ENCODE measurements at places on chromosomes 12 and 14.
A peak's percentile ranks its signal among the peaks of the same experiment; 100 is the strongest.

- no peak for DNase-seq
Measured at GRCh38 chr12:76764856-76765255, 941 bp downstream of the ZDHHC17 start.

GRCh38 chr14:70108419-70108818, 80.3 kb downstream of the SLC8A3 start:
- no peak for DNase-seq

- no peak for DNase-seq
Measured at GRCh38 chr12:116975779-116976393, 65.1 kb downstream of the FBXW8 start.

GRCh38 chr12:116624516-116624915, 65.3 kb downstream of the MAP1LC3B2 start:
- no peak for DNase-seq

DNA sequence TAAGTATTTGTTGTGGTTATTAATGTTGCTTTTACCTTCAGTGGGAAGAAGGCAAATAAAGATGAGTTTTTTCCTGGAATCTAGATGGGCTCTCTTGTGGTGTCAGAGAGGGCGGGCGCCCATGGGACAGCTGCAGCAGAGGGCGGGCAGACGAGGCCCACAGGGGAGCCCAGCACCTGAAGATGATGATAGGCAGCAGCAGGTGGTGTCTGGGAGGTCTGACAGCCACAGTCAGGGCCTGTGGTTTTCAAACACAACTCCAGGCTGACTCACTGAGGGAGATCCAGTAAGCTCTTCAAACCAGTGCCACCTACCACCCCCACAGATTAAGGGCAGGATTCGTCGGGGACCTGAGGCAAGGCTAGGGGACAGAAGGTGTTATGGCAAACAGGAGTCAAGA, 42.8 kb downstream of the NKX2-1 start:
- DNase-seq, result peak; percentile 55

DNA sequence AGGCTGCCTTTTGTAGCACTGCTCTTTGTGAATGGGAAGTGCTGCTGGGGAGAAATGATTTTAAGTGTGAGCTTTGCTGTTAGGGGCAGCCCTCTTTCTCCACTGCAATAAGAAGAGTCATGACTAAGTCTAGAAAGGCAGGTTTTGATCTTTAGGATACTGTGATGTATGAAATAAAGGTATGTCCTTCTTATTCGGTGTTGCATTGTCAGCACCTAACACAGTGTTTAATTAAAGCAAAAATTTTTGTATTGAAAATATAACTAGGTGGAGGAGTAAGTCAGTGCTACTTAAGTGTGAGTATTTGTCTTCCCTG, 81.5 kb downstream of the ETV6 start:
- no peak for DNase-seq

DNA sequence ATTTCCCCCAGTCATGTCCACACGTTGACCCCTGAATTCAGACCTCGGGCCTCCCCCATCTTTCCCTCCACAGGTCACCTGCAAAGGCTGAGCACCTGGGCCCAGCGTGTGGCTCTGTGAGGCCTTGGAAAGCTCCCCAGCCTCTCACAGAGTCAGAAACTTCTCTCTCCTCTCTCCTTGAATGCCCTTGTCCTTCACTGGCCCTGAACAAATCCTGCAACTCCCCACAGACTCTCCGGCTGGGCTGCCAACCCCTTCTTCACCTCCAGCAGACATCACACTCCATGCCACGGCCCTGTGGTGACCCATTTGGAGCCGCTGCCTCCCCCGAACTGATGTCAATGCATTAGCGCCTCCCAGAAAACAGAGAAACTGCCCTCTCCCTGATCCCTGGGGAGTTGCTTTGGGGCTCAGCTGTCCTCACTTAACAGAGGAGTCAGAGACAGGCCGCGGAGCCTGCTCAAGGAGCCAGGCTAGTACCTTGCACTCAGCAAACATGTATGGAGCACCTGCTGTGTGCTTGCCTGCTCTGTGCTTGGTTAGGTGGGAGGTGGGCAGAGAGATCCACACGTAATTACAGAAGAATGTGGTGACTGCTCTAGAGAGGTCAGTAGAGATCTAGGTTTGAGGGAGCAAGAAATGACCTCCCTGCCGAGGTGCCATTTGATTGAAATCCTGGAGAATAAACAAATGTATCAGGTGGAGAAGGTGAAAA, 99.2 kb upstream of the PWP1 start:
- no peak for DNase-seq

DNA sequence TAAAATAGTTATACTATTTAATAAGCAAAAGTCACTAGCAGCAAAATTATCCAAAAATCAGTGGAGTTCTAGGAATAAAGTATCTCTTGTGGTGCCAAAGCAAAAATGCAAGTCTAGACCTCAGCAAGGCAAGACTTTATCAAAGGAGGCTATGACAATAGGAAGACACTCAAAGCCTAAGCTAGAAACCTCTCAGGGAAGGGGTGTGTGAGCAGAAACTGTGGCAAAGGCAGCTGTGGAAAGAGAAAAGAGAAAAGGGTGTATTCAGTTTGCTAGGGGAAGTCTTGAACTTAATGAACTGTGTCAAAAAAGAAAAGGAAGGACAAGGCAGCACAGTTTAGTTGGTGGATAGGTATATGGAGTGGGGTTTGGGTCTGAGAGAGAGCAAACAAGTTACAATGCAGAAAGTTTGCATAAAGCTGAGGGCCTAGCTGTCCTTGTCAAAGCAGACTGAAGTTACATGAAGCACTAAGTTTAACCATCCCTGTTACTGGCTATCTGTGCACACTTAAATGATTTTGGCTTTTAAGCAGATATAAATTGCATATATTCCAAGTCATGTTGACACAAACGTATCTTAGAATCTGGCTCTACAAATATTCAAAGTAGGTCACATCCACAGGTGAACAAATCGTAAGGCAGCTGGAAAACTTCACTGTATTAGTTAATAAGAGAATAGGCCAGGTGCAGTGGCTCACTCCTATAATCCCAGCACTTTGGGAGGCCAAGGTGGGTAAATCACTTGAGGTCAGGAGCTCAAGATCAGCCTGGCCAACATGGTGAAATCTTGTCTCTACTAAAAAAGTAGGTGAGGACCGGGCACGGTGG, 31.0 kb upstream of the AMN1 start:
- DNase-seq, result no peak

- DNase-seq, result no peak
Measured at GRCh38 chr12:108921946-108922345, 42.1 kb downstream of the DAO start.

DNA sequence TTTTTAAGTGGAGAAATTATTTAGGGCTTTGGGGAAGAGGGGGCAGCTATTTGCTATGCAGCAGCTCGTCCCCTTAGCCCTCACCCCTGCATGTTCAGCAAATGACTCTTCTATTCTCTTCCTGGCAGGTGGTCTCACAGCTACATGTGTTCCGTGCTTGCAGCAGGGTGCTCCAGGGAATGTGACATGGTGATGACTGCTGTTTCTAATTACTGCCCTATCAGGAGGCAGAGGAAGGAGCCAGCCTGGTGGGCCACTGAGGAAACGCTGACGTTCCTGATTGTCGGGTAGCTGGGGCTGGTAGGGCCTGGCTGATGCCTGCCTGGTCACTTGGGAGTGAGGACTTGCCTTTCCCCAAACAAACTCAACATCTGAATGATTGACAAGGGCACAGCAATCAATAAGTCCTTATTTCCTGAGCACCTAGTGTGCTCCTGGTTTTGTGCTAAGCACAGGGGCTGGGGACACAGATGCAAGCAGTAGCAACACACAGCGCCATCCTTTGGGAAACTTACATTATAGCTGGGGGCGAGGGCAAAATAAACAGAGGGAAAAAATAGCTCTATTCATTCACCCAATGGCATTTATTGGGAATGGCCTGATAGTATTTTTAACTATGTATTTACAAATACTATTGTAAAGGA, 377.8 kb downstream of the FUT8 start:
- no peak for DNase-seq

DNA sequence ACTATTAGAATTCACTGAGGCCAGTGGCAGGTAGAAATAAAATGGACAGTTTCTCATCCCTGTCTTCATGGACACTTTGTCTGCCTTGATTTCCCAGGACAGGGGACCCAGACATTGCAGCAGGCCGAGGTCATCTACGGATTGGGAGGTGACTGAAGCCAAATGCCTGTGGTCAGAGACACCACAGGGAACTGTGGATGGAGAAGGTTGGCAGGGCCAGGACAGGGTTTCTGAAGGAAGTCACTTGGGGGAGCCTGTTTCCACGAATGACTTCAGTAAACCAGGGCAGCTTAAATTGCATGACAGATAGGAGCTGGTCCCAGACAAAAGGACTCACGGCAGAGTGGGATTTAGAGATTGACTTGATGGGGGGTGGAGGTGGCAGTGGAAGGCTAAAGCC, 224.9 kb downstream of the NTF3 start:
- DNase-seq, result no peak

DNA sequence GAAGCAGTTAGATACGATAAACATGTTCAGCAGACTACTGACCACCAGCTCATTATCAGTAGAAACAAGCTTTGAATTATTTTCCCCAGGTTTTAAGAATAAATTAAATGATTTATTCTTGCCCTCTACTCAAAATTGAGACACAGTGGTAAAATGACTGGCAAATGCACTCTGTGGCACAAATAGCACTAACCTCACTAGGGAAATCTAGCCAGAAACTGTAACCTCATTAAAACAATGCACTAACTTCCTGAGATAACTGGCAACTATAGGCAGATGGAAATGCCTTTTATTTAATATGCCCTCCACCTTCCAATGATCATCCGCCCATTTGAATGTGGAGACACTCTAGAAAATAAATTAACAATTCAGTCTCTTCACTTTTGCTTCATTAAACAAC, 33.2 kb downstream of the CPNE8 start:
- DNase-seq, result no peak

Data from NCI-H1417 treated with DMSO at 0.1 percent for 48 hours (cell line).